ENCODE measurements at places on chromosomes 11 and 22.

DNA sequence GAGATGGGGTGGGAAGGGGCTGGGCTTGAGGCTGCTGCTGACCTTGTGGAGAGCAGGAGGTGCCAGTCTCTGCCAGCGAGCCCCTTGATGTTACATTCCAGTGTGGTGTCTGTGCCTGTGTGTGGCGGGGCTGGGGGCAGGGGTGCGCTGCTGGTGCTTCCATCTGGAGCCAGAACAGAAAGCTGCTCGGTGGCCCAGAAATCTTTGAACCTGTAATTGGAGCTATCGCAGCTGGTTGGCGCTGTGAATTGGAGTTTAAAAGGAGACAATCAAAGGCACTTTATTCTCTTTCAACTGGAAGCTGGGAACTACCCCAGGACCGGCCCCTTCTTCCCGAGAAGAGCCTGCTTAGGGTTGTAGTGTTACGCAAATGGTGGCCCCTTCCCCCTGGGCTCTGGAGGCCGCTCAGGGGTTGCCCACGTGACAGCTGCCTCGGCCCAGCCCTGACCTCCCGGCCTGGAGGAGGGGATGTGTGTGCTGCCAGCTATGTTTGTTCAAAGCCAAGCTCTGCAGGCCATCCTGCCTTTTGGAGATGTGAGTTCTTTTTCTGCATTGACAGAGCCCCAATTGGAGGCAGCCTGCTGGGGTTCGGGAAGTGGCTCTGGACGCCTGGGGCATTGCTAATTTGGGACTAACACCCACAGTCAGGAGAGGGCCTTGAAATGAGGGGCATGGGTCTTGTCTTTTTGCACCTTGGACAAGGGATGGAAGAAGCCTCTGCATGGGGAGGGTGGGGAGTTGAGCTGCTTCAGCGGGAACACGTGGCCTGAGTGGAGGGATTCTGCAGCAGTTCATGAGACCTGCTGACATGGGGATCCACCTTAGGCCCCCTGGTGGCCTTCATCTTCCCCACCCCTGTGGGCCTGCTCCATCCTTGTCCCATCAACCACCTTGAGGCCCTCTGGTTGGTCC lies 14.0 kb upstream of the ARSA start:
- H3K4me1 ChIP-seq = no peaks in the 10 kb centered on the region
- H3K36me3 ChIP-seq = no peaks in the 10 kb centered on the region
- H3K27ac ChIP-seq = no peak overlapping the region
- H3K4me3 ChIP-seq = no peak overlapping the region
- DNase-seq = no peak

DNA sequence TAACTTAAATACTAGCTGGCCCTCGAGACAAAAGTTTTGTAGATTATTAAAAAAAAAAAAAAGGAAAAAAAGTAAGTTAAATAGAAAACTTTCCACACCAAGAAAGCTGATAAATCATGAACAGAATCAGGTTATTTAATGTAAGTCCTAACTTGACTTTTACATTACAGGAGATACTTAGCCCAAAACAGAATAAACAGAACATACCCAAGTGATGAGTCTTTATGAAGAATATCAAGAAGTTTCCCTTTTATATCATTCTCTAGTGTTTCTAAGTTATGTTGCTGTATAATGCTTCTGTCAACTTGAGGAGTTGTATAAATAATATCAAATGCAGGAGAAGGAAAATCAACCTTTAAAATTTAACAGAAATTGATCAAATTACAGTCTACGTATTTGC lies 44.5 kb upstream of the RPS13 start:
- H3K36me3 ChIP-seq = no peaks in the 10 kb centered on the region
- H3K4me1 ChIP-seq = no peaks in the 10 kb centered on the region
- no peak overlapping the region for H3K4me3 ChIP-seq
- no peak for DNase-seq
- no peak overlapping the region for H3K27ac ChIP-seq

DNA sequence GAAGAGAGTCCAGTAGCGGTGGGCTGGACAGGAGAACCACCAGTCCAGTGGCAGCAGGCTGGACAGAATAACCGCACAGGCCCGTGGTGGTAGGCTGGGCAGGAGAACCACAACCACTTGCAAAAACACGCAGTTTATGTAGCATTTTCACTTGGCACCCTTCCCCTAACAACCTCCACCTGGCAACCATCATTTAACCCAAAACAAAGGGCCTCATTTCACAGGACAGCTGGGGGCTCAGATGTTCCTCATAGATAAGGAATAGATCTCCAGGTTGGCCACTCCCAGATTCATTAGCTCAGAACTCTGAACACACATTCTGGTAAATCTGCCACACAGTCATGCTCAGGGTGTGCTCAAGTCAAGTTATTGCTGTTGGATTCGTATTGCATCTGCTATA lies 41.2 kb downstream of the SYTL2 start:
- H3K4me3 ChIP-seq = no peak overlapping the region
- no peaks in the 10 kb centered on the region for H3K36me3 ChIP-seq
- H3K27ac ChIP-seq = no peak overlapping the region
- no peaks in the 10 kb centered on the region for H3K4me1 ChIP-seq
- H3K27me3 ChIP-seq = no peaks in the 10 kb centered on the region

GRCh38 chr11:111089759-111090158 lies 155.8 kb upstream of the POU2AF2 start:
- DNase-seq = no peak
- no peaks in the 10 kb centered on the region for H3K27me3 ChIP-seq
- H3K36me3 ChIP-seq = no peaks in the 10 kb centered on the region
- H3K4me3 ChIP-seq = no peak overlapping the region
- no peaks in the 10 kb centered on the region for H3K4me1 ChIP-seq

GRCh38 chr11:21385669-21386440 lies 716.5 kb downstream of the NELL1 start:
- DNase-seq = no peak
- no peak overlapping the region for H3K4me3 ChIP-seq
- no peaks in the 10 kb centered on the region for H3K27me3 ChIP-seq
- H3K4me1 ChIP-seq = no peaks in the 10 kb centered on the region
- no peaks in the 10 kb centered on the region for H3K36me3 ChIP-seq
- H3K27ac ChIP-seq = no peak overlapping the region
